ENCODE measurements at places on chromosomes 12 and 14. TPM values are rescaled to one million over a fixed set of nuclear protein-coding genes. Genes with fewer than 3 reads are reported as not detected.

DNA sequence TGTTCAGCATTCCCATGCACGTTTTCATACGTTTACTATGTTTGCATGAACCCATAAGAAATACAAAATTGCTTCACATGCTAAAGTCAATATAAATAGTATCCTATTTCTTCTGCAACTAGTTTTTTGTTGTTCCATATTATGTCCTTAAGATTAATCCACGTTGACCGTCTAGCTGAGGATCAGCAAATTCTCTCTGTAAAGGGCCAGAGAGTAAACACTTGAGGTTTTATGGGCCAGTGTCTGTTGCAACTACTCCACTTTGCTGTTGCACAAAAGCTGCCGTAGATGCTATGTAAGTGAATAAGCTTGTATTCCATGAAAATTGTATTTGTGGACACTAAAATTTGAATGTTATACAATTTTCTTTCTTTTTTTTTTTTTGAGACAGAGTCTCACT, 21.1 kb upstream of the PITPNM2 start:
- H3K36me3 ChIP-seq: no peaks in the 10 kb centered on the region
- no peaks in the 10 kb centered on the region for H3K27me3 ChIP-seq
- no peak overlapping the region for H3K27ac ChIP-seq
- no peak overlapping the region for H3K4me3 ChIP-seq
- DNase-seq: no peak

GRCh38 chr14:92651758-92652406, 96.5 kb downstream of the LGMN start:
- peak; percentile 24 for DNase-seq
- no peak overlapping the region for H3K27ac ChIP-seq
- H3K27me3 ChIP-seq: no peaks in the 10 kb centered on the region
- no peaks in the 10 kb centered on the region for H3K36me3 ChIP-seq
- peaks cover 10% of the 10 kb centered on the region for H3K4me1 ChIP-seq

GRCh38 chr14:100498068-100498467, 89.1 kb downstream of the BEGAIN start:
- H3K27ac ChIP-seq: no peak overlapping the region
- no peak for DNase-seq
- no peaks in the 10 kb centered on the region for H3K36me3 ChIP-seq
- H3K4me3 ChIP-seq: no peak overlapping the region

DNA sequence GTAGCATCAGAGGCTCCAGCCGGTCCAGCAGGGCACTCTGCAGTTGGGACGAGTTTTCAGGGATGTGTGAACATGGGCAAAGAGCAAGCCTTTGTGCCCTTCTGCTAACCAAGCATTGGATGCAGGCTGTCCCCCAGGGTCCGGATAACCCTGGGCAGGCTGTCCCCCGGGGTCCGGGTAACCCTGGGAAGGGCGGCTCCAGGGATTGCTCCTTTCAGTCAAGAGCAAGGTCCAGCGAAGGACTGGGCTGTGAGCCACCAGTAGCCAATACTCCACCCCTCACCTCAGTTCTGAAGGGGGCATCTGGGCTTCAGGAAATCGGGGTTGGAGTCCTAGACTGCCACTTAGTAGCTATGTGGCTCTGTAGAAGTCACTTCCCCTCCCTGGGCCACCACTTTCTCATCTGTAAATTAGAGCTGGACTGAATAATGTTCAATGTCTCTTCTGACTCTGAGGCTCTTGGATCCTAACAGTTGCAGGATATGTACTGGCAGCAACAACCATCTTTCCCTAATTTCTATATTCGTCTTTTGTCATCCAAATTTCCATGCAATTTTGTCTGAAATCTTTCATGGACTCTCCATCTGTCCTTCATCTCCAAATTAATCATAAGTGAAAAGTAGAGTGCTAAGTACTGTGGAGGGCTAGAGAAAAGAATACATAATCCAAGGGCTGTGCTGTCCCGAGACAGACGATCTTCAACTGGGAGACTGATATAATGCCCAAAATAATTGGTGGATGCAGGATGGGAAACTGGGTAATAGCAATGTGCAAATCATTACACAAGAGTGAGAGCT, 137.4 kb upstream of the NTF3 start:
- H3K27me3 ChIP-seq: no peaks in the 10 kb centered on the region
- H3K4me1 ChIP-seq: no peaks in the 10 kb centered on the region
- no peak for DNase-seq
- no peak overlapping the region for H3K27ac ChIP-seq
- no peaks in the 10 kb centered on the region for H3K36me3 ChIP-seq

- no peaks in the 10 kb centered on the region for H3K4me1 ChIP-seq
- no peaks in the 10 kb centered on the region for H3K27me3 ChIP-seq
- no peak overlapping the region for H3K27ac ChIP-seq
- no peaks in the 10 kb centered on the region for H3K36me3 ChIP-seq
- no peak for DNase-seq
Observed at GRCh38 chr14:61089126-61089750, 108.2 kb downstream of the SLC38A6 start.

DNA sequence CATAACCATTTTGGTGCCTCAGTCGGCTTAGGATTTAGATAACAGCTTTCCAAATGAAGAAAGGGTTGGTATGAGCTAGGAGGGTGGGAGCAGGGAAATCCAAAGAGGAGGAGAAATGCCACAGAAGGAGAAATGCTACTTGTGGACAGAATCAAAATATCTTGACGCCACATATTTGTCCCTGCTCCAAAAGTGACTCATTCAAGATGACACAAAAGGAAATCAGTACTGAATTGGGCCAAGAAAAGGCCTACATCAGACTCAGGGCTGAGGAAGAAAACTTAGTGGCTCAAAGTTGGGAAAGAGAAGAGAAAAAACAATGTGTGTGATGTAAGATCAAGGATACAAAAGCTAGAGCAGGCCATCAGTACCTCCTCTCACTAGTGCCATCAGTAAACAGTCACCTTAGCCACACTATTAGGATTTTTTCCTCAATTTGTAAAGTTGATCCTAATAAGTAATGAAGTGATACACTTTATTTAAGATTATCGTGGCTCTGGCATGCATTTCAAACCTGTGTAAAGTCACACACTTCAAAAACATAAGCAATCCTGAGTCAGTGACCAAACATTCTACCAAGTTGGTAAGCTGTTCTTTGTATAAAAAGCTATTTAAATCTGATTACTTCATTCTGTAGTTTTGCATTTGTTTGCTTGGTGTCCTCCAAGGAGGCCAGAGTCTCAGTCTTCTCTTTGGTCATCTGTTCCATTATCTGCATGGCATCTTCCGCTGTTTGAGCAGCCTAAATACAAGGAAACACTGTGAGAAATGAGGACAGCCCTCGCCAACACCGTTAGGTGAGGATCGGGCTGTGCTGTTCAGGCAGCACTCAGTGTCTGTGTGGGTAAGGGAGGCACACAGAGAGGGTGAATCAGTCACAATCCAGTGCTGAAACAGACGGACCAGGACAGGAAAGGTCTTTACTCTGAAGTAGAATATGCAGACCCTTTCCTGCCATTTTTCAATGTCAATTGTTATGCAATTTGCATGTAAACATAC, 52.6 kb upstream of the VPS33A start:
- no peak overlapping the region for H3K4me3 ChIP-seq
- H3K27ac ChIP-seq: no peak overlapping the region
- peaks cover 50% of the 10 kb centered on the region for H3K36me3 ChIP-seq
- no peaks in the 10 kb centered on the region for H3K4me1 ChIP-seq

DNA sequence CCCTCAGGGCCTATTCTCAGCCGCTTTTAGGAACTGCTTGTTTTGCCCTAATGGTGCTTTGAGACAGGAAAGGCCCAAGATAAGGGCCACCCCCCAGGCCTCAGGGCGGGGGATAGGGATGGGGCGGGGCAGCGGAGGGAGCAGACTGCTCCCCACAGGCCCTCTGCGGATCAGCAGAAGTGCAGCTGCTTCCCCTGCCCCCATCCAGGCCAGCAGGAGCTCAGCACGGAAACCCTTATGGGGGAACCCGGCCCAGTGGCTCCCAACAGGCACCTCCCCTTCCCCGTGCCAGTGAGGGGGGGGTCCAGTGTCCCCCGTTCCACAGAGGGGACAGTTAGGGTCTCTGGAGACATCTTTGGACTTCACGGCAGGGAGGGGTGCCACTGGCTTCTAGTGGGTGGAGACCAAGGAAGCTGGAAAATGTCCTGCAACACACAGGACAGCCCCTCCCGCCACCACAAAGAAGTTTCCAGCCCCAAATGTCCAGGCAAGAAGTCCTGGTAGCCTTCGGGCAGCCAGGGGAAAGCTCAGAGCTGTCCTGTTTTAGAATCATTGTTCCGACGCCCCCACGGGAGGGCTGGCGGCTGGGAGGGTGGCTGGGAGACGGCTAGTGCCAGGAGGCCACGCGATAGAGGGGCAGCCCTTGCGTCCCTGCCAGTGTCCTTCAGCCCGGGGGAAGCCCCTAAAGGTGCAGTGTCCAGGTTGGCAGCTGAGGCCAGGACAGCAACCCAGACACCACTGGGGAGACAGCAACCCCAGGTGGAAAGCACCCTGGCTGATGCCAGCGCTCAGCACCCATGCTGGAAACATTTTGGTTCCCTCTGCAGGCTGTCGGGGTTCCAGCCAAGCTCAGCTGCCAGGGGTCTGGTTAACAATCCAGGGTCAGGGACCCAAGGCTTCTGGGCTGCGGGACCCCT, 10.4 kb upstream of the GPR132 start:
- H3K27me3 ChIP-seq: no peaks in the 10 kb centered on the region
- no peaks in the 10 kb centered on the region for H3K36me3 ChIP-seq
- DNase-seq: peak; percentile 81
- H3K4me1 ChIP-seq: peaks cover 55% of the 10 kb centered on the region

DNA sequence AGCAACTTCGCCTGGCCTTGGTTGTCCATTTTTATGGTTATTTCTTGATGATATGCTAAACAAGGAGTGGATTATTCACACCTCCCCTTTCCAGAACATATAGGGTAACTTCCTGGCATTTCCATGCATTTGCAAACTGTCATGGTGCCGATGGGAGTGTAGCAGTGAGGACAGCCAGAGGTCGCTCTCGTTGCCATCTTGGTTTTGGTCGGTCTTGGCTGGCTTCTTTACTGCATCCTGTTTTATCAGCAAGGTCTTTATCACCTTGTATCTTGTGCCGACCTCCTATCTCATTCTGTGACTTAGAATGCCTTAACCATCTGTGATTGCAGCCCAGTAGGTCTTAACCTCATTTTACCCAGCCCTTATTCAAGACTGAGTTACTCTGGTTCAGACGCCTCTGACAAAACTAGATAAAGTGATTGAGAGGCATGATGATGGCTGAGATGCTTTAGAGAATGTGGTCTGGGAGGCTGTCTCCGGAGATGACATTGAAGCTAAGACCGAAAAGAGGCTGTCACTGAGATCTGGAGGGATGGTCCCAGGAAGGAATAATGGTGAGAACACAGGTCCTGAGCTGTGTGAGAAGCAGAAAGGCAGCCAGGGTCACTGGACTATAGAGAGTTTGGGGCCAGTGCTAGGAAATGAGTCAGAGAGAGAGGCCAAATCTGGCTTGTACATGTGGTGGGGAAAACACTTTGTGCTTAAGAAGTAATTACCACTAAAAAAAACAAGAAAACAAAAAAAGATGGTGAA, 2.9 kb downstream of the GLT1D1 start:
- no peaks in the 10 kb centered on the region for H3K36me3 ChIP-seq
- H3K4me1 ChIP-seq: no peaks in the 10 kb centered on the region
- H3K27me3 ChIP-seq: no peaks in the 10 kb centered on the region
- H3K27ac ChIP-seq: no peak overlapping the region
- no peak for DNase-seq

GRCh38 chr14:103836976-103837725, 10.2 kb downstream of the PPP1R13B start:
- no peak for DNase-seq
- H3K27me3 ChIP-seq: no peaks in the 10 kb centered on the region
- peaks cover 44% of the 10 kb centered on the region for H3K4me1 ChIP-seq
- H3K27ac ChIP-seq: peak overlapping the region; percentile 56
- no peak overlapping the region for H3K4me3 ChIP-seq

The LRP1-AS gene
- not detected for total RNA-seq

The KRT72 gene
- total RNA-seq: not detected

The AMN gene
- total RNA-seq: 2.7 TPM

The PRPF39 gene
- total RNA-seq: 37.0 TPM

The MARCHF9 gene
- total RNA-seq: 23.7 TPM

The SERPINA12 gene
- total RNA-seq: not detected

The TRHDE gene
- 0.05 TPM for total RNA-seq

The NKX2-1 gene
- 375 TPM for total RNA-seq

Data from thyroid gland (tissue), 4 donors.